Esophagus squamous epithelium (tissue), 5 donors: ENCODE measurements at places on chromosomes 6 and 20.
A peak's percentile ranks its signal among the peaks of the same experiment; 100 is the strongest.

- no peak for DNase-seq
Observed at GRCh38 chr6:152461556-152461955, 175.6 kb downstream of the SYNE1 start.

DNA sequence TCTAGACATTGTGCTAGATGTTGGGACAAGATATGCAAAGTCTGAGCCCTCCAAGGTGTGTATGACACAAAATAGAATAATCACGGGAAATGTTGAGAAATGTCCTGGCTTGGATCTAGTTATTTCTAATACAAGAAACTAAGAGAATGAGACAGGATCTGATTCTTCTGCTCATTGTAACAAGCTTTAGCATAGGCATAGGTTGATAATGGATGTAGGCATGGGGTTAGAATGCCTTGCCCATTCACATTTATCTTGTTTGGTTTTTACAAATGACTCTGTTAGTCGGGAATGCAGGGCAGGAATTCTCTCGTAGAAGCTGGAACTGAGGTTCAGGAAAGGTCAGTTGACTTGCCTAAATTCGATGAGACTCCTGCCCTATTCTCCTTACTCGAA, 1.5 kb upstream of the SLC26A8 start:
- no peak for DNase-seq

DNA sequence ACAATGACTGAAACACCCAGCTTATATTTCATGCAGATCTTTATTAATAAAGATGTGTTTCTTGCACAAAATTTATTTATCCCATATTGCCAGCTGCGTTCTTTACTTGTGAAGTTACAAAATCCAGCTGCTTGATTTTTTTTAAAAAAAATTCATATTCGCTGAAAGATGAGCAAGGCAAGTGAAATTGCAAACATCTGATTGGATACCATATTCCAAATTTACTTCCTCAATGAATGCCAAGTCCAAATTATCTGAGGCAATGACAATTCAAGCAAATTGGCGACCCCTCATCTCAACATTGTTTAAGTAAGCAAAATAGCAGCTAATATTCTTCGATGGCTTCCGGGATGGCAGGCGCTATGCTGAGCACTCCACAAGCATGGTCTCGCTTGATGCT, 37.7 kb downstream of the ZFP64 start:
- DNase-seq = no peak

GRCh38 chr6:87197547-87197946, 42.2 kb downstream of the ZNF292 start:
- no peak for DNase-seq

DNA sequence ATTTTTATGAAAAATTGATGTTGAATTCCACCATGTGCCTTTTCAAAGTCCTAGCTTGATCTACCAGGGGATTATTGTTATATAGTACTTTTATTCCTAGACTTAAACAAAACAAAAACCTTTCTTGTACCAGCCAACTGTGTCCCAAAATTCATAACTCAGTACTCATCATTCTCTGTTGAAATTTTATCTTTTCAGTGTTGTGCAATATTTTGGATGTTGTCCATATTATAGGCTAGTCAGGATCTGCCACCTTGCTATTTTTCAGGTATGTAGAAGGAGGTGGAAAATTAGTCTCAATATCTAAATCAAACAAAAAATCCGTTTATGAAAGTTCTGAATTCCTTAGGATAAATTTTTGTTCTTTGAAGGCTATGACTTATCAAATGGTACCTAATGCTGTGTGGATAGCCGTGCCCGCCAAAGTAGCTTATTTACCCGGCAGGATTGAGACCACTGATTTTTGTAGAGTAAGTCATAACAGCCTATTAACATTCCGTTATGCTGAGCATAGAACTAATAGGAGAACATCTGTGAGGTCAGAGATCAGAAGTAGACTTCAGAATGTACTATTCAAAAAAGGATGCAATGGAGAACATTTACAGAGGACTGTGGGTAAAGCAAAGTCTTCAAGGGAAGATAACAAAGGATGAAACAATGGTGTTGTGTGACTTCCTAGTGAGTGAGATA, 304.7 kb downstream of the SOX4 start:
- no peak for DNase-seq

DNA sequence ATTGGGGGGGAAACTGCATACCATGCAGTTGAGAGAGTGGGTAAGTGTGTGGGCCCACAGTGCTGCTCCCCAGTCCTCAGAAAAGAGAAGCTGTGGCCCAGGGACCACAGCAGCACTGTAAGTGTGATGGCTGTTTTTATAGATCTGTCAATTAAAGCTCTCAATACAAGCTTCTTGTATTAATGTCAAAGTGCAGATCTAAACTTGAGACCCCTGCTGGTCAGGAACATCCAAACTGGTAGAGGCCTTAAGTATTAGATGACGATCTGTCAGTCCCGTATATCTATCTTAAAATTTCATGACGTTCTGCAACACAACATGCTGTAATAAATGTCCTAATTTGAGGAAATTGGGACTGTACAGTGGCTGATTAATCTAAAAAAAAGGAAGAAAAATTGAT, 74.8 kb downstream of the TULP4 start:
- DNase-seq = no peak

DNA sequence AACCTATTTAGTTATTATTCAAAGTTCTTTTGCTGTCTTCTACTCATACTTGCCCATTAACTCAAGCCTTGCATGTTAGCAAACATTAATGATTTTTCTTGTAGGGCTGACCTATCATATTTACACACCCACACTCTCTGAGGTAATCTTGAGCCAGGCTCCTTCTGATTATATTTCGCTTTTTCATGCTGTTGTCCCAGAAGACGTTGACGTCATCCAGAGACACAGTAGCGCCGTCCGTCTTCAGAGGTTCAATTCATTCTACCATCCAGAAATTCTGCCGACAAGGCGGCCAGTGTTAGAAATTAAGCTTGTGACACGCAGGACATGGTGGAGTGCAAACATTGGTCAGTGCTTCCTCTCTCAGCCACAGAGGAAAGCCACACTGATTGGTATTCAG, 584.7 kb downstream of the BMP2 start:
- no peak for DNase-seq

DNA sequence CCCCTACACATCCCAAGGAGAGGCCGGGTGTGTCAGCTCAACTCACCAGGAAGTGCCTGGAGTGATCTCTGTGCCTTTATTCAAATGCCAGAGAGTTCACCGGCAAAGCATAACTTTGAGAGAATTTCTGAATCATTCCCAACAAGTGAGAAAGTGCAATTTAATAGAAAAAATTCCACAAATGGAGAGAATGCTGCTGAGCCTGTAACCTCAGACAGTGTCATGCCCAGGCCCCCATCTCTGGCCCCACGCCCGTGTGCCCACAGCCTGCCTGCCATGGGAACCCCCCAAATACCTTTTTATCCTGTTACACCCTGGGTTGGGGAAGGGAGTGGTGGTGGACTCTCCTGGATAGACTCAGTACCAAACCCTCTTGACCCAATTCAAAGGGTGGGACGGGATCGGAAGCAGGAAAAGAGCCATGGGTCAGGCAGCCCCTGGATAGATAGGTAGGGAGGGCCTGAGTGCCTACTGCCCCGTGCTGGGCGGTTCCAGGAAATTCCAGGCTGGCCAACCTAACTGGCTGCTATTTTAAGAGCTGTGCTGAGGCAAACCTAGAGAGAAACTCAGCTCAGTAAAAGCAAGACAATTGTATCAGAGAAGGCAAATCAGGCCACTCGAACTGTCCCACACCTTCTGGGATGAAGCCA, 179.0 kb upstream of the FOXA2 start:
- no peak for DNase-seq

DNA sequence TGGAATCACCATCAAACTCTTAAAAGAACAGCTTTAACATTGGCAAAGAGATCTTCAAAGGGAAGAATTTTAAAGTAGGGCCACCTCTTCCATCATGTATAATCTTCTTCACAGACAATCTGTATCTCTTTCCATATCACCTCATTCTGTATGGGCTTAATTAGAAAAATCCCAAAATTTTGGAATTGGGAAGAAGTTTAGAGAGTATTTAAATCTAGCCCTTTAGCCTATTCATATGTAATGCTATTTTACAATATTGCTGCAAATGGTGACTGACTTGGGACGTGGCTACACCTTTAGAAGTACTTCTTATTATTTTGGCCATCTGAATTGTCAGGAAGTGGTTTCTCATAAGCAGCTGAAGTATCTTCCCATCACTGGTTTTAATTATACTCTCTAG, 474.3 kb downstream of the RFPL4B start:
- no peak for DNase-seq

DNA sequence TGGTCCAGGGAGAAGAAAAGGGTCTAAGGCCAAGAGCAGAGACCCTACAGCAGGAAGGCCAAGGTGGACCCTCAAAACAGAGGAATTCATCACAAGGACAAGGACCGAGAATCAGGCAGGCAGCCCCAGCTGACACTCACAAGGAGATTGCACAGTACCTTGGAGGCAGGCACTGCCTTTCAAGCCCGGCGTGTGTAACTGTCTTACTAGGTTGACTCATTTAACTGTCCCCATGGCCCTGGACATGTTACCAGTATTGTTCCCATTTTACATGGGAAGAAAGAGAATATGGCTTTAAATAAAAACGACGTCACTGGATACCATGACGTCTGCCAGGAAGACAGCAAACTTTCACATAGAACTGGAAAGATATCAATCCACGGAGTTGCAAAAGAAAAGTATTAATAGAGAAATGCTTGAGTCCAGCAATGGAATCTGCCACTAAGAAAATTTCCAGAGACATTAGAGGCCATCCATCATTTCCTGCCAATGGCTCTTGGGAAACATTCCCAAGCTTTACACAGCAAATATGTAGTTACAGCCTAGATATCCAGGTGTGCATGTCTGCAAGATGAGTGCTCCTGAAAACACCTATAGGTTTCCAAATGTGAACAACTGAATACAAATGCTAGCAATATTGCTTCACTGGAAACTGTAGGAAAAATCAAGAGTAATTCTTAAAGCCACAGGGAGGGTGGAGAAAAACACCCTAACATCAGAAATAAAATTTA, 111.5 kb upstream of the RPS6KA2 start:
- DNase-seq = no peak

GRCh38 chr6:78538002-78538401, 329.3 kb upstream of the IRAK1BP1 start:
- DNase-seq = no peak

GRCh38 chr6:100078509-100078908, 84.5 kb upstream of the MCHR2 start:
- DNase-seq = no peak

DNA sequence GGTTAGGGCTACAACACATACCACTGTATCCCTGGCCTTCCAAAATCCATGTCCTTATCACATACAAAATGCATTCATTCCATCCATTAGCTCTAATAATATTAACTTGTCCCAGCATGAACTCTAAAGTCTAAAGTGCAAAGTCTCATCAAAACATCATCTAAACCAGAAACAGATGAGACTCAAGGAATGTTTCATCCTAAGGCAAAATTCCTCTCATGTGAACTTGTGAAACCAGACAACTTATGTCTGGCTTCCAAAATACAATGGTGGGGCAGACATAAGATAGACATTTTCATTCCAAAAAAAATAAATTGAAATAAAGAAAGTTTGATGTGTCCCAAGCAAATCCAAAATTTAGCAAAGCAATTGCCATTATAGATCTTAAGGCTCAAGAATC, 257.4 kb downstream of the HTR1B start:
- no peak for DNase-seq

GRCh38 chr6:133503336-133503729, 262.2 kb downstream of the EYA4 start:
- no peak for DNase-seq

DNA sequence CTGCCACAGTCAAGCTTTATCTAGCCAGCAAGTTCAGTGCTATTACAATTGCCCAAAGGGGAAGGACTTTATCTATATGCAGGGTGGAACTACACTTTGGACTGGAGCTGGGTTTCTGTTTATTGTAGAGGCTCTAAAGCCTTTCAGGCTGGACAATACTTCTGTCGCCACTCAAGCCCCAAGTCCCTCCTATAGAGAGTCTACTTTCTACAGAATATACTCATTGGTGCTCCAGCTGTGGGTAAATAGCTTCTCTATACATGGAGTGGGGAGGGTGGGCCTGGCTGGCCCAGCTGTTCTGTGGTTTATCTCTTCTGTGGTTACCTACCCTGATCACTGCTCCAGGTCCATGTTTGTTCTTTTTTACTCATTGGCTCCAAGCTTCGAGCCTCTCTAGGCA, 151.8 kb upstream of the MYLIP start:
- no peak for DNase-seq

GRCh38 chr6:167136376-167136775, 13.5 kb downstream of the CCR6 start:
- no peak for DNase-seq

GRCh38 chr6:5950361-5950785, 56.4 kb downstream of the NRN1 start:
- no peak for DNase-seq

- DNase-seq = peak; percentile 34
Observed at GRCh38 chr20:2840138-2840966, at the start of the genes PCED1A and VPS16. Gene PCED1A, minus strand, starts transcription at chr20:2840655. Its CDS starts 743 bp downstream, at chr20:2839912. Gene VPS16, plus strand, starts transcription at chr20:2840745. Its CDS starts 30 bp downstream, at chr20:2840775.

DNA sequence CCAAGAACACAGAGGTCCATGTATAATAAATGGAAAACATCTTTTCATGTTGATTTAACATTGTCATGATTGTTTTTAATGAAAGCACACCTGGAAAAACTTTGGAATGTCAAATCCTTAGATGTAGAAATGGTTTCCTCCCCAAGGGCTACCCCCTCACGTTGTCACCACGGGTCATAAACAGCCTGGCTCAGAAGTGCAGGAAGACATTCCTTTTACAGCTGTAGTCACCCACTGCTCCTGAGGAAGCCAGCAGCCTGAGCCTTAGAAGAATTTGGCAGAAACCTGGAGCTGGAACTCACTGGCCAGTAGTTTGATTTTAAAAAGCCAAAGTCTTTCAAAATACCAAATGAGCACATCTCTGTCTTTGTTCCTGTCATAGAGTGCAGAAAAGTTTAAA, 23.7 kb downstream of the ADGRF5 start:
- DNase-seq = no peak
